ENCODE measurements at places on chromosomes 2 and 18.

DNA sequence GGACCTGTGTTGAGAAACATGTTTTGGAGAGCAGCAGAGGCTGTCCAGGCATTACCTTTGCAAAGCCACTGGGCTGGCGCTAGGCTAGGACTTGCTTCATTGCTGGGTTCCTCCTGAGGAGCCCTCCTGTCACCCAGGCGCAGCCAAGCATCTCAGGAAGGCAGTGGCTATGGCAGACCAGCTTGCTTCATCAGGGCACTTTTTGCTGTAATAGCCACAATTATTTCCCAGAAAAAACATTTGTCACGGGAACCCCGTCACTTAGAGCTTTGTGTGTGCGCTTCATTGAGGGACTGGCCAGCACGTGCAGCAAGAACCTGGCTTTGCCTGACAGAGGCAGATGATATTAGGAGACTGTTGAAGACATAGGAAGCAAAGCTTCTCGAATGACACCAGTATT, 36.4 kb downstream of the SLC20A1 start:
- no peak for DNase-seq

DNA sequence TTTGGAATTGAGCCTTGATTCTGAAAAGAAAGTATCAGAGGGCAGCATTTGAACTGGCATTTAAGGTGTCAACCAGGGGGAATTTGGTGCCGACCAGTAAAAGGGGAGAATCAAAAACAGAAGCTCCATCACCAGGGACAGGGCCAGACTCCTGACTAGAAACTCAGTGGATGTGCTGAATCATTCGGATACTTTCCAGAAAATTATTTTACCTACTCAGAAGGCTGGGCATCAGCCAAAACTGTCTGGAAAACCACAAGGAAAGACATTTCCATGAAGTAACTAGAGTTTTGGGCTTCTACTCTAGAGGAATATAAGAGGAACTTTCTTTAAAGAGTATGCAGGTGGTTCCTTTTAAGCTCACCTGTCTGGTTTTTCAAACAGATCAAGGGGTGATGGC, 756.6 kb downstream of the RNF144A start:
- DNase-seq: no peak

- DNase-seq: no peak
Observed at GRCh38 chr2:37589298-37589697, 82.1 kb downstream of the CDC42EP3 start.

- DNase-seq: no peak
Observed at GRCh38 chr2:231526341-231527090, 3.7 kb downstream of the NMUR1 start.

DNA sequence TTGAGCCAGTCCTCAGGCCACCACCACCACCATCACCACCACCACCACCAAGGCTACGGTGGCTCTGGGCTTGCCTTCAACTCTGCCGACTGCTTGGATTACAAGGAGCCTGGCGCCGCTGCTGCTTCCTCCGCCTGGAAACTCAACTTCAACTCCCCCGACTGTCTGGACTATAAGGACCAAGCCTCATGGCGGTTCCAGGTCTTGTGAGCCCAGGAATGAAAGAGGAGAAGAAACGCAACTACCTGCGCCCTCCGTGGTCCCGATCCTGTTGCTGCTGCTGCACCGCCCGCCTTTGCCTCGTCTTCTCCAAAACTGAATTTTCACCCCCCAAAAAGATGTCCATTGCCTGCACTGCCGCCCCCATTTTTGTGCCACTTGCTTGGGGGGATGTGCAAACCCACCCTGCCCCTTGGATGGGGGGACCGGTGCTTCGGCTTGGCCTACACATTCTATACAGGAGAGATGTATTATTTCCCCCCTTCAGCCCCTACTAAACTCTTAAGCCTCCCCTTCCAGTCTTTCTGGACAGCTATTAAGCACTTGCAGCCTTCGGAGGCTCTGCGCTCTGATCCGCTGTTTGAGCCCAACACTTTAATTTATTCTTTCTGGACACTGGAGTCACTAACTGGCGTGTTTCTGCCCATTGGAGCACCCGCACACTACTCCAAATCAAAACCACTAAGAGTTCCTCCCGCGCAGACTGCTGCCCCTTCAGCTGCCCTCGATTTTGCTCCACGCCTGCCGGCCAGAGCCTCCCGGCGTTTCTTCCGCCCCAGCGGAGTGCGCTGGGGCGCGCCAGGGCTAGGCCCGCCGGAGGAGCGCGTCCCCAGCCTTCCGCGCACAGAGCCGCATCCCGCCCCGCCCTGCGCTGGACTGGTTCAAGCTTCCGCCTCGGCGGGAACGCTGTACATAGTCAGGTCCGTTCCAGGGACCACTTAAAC, 5.7 kb downstream of the OTX1 start:
- no peak for DNase-seq

DNA sequence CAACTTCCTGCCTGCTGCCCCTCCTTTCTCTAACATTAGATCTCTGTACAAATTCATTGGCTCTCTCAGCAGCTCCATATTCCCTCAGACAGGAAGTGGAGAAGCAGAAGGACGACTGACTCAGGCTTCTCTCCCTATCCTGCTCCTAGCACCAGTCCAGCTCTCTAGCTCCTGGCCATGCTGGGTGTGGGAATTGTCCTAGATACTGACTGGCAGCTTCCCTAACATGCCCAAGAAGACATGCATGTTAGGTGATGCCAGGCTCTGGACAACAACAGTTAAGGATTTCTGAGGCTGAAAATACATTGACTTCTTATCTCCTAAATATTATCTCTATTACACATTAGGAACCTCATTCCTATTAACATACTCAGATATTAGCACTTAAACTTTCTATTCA, 292.9 kb downstream of the IKZF2 start:
- DNase-seq: no peak

DNA sequence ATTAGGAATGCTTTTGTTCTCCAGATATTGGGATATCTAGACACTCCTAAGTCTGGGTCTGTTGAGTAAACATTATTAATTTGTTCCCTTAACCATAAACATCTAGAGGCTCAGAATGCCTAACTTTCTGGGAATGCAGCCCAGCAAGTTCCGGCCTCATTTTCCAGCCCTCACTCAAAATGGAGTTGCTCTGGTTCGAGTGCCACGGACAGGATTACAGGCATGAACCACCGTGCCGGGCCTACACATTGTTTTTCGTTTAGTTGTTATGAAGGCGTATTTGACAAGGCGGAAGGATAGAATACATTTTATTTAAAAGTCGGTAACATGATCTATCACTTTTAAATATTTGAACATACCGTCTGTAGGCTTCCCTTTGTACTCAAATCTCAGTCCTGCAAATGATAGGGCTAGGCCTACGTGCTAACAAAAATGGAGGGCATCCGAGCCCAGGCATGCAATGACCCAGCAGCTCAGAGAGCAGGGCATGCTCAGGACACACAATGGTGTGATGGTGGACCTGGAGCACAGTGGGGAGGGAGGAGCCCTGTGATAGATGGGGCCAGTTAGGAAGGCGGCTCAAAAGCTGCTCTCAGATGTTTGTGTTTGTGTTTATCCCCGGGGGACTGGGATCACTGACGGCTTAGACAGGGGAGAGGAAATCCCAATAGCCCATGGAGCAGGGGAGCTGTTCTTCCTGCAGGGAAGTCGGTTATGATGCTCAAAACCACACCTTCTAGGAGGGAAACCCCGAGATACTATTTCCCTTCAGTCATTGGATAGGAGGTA, 2.9 kb upstream of the SCYGR1 start:
- DNase-seq: no peak

DNA sequence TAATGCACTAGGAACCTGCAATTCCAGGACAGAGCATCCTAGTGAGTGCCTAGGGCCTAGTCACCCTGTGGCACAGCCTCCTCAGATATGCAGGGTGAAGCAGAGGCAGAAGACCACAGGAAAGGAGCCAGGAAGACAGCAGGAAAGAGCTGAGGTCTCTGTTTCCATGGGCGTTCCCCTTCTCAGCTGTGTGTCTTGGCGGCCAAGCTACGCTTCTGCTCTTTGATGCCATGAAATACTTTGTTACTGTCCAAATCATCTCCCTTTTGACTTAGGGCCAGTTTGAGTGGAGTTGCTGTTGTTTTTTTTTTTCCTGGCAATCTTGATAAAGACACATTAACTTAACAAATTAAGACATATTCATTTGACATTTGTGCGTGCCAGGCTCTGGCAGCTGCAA, 67.3 kb downstream of the APOB start:
- no peak for DNase-seq

GRCh38 chr2:77149565-77149964, 372.6 kb downstream of the LRRTM4 start:
- DNase-seq: no peak

DNA sequence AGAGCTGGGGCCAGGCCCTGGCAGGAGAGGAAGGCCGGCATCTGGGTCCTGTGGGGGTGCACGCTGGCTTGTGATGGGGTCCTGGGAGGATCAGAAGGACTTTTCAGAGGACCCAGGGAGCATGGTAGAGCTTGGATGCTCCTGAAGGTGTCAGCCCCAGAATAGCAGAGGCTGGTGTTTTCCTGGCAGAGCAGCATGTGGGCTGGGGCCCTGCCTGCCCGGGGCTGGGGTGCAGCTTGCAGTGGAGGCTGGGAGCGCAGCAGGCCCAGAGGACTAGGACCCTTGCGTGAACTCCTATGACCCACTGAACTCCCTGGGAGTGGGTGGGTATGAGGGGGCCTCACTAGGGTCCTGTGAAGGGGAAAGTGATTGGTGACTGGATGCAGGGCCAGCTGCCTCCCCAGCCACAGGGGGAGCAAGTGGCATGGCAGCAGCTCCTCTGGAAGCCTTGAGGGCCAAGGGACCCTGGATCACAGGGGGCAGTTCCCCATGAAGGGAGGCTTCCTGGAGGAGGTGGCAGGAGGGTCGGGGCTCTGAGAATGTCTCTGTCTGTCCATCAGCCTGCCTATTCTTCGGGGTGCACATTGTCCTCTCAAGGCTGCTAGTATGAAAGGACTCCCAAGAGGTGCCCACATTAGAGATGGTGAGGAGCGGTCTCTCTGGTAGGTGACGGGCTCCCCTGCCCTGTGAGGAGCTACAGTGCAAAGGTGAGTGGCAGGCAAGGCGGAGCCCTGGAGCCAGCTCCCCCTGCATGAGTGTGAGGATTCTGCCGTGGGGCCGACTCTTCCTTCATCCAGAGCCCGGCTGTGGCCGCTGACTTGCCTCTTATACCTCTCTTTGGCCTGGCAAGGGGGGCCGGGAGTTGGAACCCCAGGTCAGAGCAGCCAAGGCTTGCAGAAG, 249.0 kb downstream of the DYSF start:
- no peak for DNase-seq

DNA sequence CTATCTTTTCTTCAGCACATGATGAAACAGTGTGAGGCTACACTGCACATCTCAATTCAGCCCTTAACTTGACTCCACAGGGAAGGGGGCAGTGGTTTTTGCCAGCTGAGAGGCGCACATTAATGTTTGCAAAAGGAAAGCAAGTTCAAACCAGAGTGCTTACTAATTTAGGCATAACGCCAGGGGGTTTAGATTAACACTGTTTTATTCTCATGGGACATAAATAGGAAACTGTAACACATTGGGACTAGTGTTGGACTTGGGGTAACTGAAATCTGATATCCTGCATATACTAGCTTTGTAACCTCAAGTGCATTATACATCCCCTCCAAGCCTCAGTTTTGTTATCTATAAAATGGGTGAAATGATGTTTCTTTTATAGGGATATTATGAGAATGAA, 821.2 kb upstream of the ID2 start:
- no peak for DNase-seq

- DNase-seq: no peak
Observed at GRCh38 chr2:64467096-64467843, 13.3 kb downstream of the LGALSL start.

GRCh38 chr18:2256577-2256976, 314.7 kb downstream of the METTL4 start:
- DNase-seq: no peak

- no peak for DNase-seq
Observed at GRCh38 chr2:217736776-217737550, 265.8 kb downstream of the TNS1 start.

- DNase-seq: no peak
Observed at GRCh38 chr2:111678161-111678560, 205.8 kb downstream of the ANAPC1 start.

DNA sequence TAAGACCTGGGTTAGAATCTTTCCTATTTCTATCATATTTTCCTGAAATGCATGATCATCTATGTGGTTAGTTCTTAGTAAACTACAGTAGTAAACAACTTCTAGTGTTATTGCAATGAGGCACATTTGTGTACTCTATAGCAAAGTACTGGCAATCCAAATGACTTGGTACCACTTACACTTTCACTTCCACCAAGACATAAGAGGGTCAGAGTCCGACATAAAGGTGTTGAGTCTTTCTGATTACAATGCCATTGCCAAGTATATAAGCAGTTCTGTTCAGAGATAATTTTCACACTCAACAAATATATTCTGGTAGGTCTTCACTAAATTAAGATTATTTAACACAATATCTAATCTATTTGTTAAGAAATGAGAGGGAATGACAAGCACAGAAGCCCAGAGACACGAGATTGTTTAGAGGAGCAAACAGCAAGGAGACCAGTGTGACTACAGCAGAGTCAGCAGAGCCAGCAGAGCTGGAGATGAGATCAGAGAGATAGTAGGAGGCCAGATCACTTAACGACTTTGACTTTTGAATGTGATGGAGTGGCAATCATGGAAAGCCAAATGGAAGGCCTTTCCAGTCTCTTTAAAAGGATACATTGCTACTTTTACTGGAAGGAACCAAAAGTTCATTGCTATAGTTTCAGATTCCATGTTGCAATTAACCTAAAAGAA, 27.5 kb downstream of the SOS1 start:
- DNase-seq: no peak

DNA sequence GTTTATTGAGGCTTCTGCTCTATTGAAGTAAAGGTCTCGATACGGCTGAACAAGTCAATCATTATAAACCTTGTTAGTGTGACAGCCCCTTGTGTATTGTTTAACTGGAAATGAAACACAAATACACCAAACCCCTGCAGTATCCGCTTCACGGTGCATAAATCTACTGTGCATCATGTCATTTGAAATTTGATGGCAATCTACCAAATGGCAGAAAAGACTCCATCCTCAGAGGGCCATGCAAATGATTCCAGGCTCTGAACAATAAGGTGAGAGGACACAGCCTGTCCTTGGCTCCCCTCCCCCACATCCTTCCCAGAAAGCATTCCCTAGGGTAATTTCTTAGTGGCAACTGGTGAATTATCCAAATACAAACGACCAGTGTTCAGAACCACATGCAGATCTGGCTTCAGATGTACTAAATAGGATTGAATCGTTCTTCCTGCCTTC, 80.6 kb downstream of the ADCYAP1 start:
- no peak for DNase-seq

DNA sequence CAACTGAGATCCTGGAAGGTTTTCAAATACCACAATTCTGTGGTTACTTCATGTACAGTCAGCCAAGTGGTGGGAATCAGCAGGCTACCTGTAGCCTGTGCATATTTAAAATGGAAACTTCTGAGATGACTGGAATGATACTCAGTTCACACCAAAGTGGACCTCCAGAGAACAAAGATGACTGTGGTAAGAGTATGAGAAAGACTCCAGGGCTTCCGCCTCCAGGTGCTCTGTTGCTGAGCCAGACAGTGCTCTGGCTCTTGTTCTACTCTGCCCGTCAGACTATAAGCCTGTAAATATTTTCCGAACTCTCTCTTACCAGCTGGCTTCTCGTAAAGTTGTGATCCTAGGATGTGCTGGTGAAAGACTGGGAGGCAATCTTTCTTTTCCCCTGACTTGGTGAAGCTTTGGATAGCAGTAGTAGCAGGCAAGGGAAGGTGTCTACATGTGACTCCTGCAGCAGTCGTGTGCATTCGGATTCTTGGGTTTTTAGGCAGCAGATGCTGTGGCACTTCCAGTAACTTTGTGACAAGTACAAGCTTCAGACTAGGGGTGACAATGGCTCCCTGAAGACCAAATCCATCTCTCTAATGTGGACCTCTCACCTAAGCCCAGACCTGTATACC, 23.1 kb downstream of the ST3GAL5 start:
- no peak for DNase-seq

- DNase-seq: no peak
Observed at GRCh38 chr2:151668737-151669136, 65.5 kb downstream of the NEB start.

Data from stimulated activated CD4-positive, alpha-beta T cell treated with anti-CD3 and anti-CD28 coated beads, Interleukin-15, amount 100 ng/mL, for 48 hours (primary cell).